D721Med (cell line): ENCODE measurements at places on chromosomes 3 and 15.
A peak's percentile ranks its signal among the peaks of the same experiment; 100 is the strongest.

DNA sequence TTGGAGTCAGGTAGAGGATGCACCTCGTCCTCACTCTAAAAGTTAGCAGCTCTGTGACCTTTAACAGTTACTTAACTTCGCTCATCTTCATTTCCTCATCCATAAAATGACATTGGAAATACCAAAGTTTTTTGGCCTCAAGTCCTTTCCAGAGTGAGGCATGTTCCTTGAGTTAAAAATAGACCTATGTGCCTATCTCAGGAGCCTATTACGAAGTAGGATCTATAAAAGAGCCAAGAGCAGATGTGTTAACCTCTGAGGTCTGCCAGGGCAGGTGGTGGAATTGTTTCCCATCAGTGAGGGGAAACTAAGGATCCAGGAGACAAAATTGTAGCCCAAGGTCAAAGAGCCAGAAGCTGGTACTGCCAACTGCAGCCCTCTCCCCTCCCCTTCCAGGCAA, 120.4 kb upstream of the EIF1B start:
- no peak for DNase-seq

DNA sequence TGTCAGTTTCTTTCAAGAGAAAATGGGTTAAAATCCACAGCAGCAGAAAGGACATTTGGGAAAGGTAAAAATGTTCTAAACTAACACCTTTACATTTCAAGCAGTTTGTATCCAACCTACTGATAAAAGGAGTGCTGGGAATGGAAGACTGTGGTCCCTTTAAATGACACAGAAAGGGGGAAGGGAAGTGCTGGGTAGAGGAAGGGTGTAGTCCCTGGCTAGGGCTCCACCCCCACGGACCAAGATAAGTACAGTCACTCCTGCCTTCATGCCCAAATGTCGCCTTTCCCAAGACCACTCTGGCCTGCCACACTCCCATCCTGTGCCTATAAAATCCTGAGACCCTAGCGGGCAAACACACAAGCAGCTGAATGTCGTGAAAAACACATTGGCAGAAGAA, 350.9 kb upstream of the POU1F1 start:
- DNase-seq, result no peak

- no peak for DNase-seq
Observed at GRCh38 chr15:89483079-89483478, 13.3 kb downstream of the RHCG start.

DNA sequence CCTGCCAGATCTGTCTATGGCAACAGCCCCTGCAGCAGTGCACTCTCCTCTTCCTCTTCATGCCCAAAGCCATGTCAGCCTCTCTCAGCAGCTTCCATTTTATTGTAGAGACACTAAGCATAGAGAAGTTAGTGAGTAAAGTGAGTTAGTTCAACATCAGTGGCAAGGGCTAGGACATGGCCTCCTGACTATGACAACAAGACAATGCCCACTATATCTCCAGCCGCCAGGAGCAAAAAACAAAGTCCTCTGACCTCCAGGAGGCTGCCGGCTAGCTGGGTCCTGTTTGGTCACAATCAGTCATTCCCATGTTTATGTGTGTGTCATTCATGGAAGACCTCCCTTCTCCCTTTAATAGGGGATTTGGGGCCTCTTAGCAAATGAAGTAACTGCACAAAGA, 14.9 kb downstream of the NR1I2 start:
- no peak for DNase-seq

DNA sequence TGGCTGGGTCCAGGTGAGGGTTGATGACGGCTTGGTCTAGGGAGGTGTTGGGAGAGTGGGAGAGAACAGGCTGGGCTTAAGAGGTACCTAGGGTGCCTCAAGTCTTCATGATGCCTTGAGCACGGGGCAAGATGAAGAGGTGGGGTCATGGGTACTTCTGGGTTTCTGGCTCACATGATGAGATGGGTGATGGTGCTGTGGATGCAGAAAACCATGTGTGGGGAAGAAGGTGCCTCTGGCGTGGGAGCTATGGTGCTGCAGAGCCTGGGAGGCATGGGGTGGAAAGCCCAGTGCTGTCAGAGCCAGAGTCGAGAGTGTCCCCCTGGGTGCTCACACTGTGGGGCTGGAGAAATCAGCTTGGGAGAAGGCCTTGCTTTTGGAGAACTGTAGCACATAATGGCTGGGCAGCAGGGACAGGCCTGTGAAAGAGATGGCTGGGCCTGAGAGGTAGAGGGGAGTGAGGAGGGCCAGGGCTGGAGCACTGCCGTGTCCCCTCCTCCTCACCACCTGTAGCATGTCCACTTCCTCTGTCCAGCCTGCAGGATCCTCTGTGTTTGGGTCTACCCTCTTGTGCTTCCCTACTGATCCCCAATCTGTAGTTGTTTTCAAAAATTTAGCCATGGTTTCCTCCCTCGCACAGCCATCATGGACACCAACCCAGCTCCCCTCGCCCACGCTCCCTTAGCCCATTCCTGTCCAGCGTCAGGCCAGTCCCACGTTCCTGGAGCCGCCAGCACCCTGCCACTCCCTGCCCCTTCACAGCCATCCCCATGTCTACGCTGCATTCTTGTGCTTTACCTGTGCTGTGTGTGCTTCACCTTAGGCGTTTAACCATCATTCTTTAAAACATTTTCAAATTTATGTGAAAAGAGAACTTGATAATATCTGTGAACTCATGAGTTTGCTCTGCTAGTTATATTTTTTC, 132.0 kb downstream of the EEFSEC start:
- no peak for DNase-seq

DNA sequence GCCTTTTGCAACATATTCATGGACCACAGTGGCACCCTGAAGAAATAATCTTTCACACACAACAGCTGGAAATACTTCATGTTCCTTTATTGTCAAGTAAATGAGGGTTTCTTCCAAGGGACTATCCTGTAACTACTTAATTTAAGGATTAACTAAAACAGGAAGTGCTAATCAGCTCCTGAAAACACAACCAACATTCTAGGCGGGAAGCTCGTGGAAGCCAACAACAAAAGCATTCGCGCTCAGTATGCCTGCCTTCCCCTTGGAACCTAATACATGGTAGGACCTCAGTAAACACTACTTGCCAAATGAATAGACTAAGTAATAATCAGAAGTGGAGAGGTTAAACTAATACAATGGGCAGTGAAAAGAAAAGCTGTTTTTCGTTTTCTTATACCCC, 300.9 kb downstream of the RORA start:
- no peak for DNase-seq

- no peak for DNase-seq
Observed at GRCh38 chr3:174533286-174533685, 325.8 kb upstream of the NAALADL2 start.

DNA sequence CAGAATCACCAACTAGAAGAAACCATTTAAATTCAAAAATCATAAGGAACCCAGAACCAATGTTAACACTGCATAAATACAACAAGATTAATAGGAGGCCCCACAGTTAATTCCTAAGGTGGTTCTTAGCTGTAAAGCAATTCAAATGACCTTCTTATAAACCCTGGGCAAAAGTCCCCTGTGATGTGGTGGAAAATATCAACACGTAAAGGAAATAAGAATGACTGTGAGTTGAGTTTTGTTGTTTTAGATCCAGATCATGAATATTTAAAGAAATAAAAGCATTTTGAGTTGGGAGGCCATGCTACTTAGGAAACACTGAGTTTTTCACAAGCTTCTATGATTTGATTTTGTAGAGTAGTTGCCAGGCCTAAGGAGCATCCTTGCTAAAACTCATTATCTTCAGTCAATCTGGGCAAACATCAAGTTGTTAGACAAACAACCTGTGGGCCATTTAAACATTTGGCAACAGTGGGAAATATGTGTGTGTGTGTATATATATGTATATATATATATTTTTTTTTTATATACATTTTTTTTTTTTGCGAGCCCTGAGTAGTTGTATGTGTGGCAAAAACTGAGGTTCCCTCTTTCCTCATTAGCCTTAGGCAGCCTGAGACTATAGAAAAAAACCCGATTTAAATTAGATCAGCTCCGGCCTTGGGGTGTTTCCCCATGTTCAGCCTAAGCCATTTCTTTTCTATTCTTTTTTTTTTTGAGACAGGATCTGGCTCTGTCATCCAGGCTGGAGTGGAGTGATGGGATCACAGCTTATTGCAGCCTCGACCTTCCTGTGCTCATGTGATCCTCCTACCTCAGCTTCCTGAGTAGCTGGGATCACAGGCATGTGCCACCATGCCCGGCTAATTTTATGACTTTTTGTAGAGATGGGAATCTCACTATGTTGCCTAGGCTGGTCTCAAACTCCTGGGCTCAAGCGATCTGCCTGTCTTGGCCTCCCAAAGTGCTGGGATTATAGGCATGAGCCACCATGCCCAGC, 8.0 kb upstream of the PXK start:
- no peak for DNase-seq

- DNase-seq, result no peak
Observed at GRCh38 chr15:38252481-38253350, at the start of gene SPRED1. Gene SPRED1 (plus strand): TSS chr15:38252836. CDS start chr15:38253186, 350 bp downstream.

DNA sequence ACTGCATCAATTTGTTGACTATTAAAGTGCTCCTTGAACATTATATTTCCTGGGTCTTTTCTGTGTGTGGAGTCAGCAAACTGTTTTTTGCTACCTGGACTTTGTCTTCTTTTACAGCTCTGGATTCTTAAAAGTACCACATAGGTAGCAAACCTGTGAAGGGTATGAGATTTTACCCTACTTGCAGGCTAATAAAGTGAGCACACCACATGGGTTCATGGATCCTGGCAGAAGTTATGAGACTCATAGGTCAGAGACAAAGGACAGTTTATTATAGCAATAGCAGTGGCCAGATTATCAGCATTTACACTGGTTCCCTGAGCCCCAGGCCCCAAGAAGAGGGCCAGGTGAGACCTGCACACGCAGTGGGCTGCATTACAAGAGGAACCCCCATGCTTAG, 8.0 kb upstream of the SACM1L start:
- DNase-seq, result no peak

DNA sequence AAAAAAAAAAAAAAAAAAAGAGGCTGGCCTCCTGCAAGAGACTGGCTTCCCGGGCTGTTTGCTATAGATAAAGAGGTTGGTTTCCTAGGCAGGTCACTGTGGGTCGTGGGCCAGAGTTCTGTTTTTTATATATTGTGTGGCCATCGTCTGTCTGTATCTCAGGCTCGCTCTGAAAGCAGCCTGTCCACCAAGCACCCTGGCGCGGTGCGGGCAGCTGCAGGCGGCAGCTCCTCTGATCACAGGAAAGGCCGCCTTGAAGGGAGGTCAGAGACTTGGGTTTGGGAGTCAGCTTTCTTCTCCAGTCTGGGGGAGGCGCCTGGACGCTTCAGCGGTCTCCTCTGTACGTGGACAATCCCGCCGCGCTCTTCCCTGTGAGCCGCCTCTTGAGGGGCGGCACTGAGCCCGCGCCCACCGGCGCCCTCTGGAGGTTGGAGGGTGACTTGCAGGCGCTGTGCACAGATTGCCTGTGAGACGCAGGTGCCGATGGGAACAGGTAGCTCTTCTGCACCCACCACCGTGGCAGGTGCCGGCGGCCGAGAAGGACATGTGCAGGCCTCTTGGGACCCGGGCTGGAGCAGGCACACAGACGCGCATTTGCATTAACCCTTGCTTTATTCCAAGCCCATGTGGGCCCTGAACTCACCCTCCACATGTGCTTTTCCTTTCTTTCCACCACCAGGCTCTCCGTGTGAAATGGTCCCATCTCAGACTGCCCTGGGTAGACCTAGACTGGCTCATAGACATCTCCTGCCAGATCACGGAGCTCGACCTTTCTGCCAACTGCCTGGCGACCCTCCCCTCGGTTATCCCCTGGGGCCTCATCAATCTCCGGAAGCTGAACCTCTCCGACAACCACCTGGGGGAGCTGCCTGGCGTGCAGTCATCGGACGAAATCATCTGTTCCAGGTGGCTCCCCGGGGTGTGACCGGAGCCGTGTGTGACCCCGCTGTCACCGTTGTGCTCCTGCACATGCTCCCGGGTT, 89.3 kb downstream of the LRRK1 start:
- peak; percentile 87 for DNase-seq

DNA sequence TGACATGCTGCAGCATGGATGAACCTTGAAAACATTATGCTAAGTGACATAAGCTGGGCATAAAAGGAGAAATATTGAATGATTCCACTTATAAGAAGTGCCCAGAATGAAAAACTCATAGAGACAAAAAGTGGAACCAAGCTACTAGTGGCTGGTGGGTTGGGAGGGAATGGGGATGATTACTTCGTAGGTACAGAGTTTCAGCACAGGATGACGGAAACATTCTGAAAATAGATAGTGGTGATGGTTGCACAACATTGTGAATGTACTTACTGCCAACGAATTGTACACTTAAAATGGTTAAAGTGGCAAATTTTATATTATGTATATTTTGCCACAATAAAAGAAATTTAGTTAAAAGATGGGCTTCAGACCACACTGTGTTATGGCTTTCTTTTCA, 93.6 kb downstream of the RPLP1 start:
- DNase-seq, result no peak

- DNase-seq, result no peak
Observed at GRCh38 chr15:87724330-87724729, 532.2 kb downstream of the NTRK3 start.

DNA sequence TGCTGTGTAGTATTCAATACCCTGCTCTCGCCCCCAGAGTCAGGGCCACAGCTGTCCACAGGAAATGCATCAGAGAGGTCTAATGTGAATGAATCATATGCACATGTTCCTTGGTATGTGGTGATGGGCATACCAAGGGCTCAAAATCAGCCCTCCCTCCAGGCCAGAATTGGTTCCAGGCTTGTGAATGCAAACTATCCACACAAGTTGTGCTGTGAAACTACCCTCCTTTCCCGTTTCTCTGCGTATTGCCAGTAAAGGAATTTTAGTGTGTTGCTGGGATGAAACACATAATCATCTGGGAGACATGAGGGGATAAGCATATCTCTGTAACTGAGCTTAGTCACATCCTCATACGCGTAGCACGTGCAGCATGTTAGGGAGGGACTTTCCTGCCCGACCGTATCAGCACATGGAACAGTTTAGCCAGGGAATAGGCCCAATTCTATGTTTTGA, 9.2 kb upstream of the MME start:
- no peak for DNase-seq

- no peak for DNase-seq
Observed at GRCh38 chr15:74643665-74644204, 28.1 kb downstream of the CLK3 start.

DNA sequence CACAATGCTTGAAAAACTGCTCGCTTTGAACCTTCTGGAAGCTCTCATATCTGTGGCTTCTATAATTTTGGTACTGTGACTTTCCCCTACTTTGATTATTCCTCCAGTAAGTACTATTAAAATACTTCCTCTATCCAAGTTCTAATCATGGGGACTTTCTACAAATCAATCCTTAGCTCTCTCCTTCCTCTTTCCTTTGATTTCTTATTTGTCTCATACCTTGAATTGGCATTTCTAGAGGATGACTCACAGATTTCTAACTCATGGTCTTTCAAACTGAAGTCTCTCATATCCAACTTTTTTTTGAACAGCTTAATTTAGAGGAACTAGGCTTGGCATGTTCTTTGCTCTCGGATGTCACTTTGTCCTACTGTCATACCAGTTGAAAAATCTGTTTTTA, 241.8 kb downstream of the TBC1D5 start:
- no peak for DNase-seq

GRCh38 chr15:45790325-45790943, 155.6 kb downstream of the SQOR start:
- no peak for DNase-seq
